Activated CD8-positive, alpha-beta memory T cell treated with anti-CD3 and anti-CD28 coated beads, Interleukin-2, amount 50 U/mL, for 4 hours (primary cell): ENCODE measurements at places on chromosomes 1 and 21.

DNA sequence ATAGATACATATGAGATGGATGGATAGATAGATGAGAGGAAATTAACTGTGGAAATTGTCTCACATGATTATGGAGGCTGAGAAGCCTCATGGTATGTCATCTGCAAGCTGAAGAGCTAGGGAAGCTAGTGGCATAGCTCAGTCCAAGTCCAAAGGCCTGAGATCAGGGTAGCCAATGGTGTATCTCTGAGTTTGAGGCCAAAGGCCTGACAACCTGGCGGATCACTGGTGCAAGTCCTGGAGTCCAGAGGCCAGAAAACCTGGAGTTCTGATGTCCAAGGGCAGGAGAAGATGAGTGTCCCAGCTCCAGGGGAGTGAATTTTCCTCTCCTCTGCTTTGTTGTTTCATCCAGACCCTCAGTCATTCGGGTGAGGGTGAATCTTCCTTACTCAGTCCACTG lies 43.9 kb upstream of the SPOCD1 start:
- DNase-seq: no peak

DNA sequence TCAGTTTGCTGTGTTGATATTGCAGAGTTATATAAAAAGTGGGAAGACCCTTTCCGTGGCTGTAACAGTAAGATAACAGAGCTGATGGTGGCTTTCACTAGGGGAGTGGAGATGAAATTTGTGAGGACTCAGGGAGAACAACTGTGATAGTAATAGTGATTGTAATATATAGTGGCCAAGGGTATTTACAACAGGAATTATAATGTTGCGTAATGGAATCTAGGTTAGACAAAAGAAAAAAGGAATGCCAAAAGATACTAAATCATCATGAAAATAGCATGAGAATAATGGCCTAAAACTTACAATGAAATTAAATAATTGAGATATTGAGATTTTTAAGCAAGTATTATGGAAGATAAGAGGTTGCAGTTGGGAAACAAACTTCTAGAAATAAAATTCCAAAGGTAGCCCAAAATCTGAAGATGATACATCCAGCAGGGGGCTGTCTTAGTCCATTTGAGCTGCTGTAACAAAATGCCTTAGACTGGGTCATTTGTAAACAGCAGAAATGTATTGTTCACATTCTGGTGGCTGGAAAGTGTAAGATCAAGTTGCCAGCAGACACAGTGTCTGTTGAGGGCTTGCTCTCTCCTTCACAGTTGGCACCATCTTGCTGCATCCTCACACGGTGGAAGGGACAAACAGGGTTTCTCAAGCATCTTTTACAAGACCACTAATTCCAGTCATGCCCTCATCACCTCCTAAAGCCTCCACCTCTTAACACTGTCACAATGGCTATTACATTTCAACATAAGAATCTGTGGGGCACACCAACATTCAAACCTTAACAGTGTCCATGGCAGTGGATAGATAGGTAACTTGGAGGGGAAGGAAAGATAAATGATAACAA lies 711.2 kb downstream of the MRPL39 start:
- no peak for DNase-seq

DNA sequence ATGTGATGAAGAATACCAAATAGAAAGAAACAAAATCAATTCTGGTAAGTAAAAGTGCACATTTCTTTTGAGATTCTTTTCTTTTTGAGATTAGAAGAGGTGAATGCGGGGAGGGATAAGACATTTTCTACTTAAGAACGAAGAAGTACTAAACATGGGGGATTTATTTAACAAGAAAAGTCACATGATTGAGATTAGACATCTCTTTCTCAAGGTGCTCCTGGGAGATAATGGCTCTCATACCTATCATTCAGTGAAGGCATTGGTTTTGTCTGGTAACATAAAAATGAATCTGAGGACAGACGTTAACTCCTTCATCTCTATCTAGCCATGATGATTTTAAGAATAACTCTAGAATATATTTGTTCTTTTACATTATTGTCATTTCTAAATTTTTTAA lies 147.9 kb upstream of the SAMSN1 start:
- DNase-seq: no peak

DNA sequence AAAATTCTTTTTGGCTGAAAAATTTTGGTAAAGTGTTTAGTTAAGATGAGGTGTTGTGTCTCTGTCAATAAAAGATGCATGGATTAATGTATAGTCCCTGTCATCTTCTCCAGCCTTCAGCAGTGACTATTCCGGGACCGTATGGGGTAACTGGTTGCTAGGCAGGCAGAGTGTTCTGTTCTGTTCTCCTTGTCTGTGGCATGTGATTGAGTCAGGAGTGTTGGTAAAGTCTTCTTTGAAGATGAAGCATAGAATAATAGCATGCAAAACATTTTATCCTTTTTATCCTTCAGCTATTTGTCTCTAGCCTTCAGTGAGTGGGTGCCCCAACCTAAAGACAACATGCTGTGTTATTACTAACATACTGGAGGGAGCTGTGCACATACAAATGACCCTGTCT lies 74.6 kb downstream of the RGL1 start:
- no peak for DNase-seq

DNA sequence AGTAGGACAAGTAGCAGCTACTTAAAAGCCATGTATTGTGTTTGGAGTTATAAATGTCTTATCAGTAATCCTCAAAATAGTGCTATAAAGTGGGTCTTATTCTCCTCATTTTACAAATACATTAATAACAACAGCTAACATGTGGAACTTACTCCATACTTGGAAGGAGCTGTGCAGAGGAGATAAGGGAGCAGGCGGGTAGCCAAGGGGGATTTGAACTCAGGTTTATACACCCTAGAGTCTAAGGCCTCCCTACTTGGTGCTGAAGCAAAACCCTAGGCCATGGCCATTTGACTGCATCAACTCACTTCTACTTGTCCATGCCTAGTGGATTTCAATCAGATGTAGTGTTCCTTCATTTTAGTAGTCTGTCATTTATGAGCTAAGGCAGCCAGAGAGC lies 72.1 kb downstream of the LMO4 start:
- DNase-seq: no peak

DNA sequence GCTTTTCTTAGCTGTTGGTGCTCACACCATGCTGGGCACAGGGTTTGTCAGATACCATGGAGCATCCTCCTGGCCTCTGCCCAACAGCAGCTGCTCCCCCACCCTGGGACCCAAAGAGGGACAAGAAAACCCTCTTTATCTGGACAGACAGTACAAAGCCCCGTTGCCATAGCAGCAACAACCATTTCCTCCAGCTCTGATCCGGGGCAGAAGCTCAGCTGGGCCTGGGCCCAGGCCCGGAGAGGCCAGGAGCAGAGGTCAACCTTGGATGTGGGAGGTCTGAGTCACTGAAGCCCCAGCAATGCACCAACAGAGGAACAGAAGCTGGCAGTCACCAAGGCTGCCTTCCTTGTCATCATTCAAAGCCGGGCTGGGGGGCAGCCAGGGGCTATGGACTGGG lies 228.4 kb upstream of the POU3F1 start:
- DNase-seq: no peak

- no peak for DNase-seq
Observed at GRCh38 chr1:11514366-11514765, 35.4 kb downstream of the DISP3 start.

GRCh38 chr1:21770201-21770600 lies 12.7 kb downstream of the USP48 start:
- no peak for DNase-seq

GRCh38 chr1:91689641-91690481 lies 189.2 kb downstream of the CDC7 start:
- no peak for DNase-seq

DNA sequence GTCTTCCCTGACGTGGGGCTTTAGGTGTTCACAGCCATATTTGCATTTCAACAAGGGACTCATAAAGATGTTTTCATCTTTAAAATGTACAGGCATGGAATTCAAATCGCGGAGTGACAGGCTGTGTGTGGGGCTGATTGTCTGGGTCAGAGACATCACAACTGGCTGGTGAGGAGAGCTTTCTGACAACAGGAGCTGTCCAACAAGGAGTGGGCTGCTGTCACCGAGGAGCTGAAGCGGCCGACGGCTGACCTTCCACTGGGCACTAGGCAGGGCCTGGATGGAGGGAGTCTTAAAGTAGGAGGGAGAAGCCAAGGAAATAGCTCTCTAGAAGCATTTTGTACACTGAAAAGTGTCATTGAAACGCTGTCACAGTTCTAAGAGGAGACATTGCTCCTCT lies 30.5 kb upstream of the SCMH1 start:
- no peak for DNase-seq

- DNase-seq: no peak
Observed at GRCh38 chr1:45328680-45329079, 2.0 kb downstream of the HPDL start.

GRCh38 chr1:32142446-32143301 lies 34.8 kb downstream of the KPNA6 start:
- no peak for DNase-seq
